ENCODE measurements at places on chromosomes 6 and 20. TPM values are rescaled to one million over a fixed set of nuclear protein-coding genes. Genes with fewer than 3 reads are reported as not detected.

PCK1 gene
- total RNA-seq, result not detected

CEP85L gene
- 14.7 TPM for total RNA-seq

F13A1 gene
- total RNA-seq, result not detected

ZNF311 gene
- 4.0 TPM for total RNA-seq

PPP1R3G gene
- total RNA-seq, result 0.67 TPM

SLC16A10 gene
- total RNA-seq, result not detected

SNAI1 gene
- total RNA-seq, result not detected

PDE10A gene
- total RNA-seq, result not detected

HDGFL1 gene
- not detected for total RNA-seq

SYNDIG1 gene
- total RNA-seq, result 5.7 TPM

PGC gene
- total RNA-seq, result not detected

TOX2 gene
- total RNA-seq, result 0.83 TPM

TP53TG5 gene
- not detected for total RNA-seq

PDE7B gene
- 0.50 TPM for total RNA-seq

TRIM15 gene
- total RNA-seq, result not detected

GINS1 gene
- 5.7 TPM for total RNA-seq

SLC22A1 gene
- 2.5 TPM for total RNA-seq

MRAP2 gene
- total RNA-seq, result 0.54 TPM

SIRT5 gene
- 11.8 TPM for total RNA-seq

PREX1 gene
- total RNA-seq, result 0.17 TPM

MYT1 gene
- total RNA-seq, result not detected

ZSCAN23 gene
- 7.2 TPM for total RNA-seq

KHDC3L gene
- total RNA-seq, result not detected

HLA-DOB gene
- total RNA-seq, result 8.3 TPM

PTCHD4 gene
- total RNA-seq, result 2.5 TPM

MLN gene
- total RNA-seq, result not detected

All from mammary epithelial cell (primary cell).